ENCODE measurements at places on chromosomes 5 and 9.

- DNase-seq: no peak
Measured at GRCh38 chr5:56854920-56855319, 39.6 kb downstream of the MAP3K1 start.

- DNase-seq: no peak
Measured at GRCh38 chr9:99361817-99362216, 139.7 kb downstream of the SEC61B start.

DNA sequence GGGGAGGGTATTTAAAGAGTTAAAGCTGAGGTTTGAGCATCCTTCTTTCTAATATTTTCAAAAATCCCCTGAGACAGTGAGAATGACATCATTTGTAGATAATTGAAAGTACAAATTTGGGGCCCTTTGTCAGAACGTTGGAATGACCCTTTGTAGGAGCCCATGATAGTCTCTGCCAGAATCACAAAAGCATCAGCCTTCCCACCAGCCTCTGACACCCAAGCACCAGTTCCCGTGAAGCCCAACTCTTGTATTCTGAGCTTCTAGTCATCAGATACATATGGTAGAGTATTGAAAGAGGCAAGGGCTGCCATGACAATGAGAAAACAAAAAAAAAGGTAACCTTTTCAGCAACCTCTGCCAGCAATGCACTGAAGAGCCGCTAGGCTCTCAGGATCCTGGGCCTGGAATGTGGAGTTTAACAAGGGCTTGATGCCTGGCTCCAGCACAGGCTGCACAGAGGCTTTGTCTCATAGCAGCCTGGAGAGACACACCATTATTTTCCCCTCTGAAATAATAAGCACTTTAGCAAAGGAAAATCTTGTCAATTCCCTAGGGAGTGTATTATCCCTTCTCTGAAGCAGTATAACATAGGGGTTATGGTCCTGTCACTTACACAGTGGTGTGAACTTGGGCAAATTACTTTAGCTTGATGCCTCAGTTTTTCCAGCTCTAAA, 114.4 kb downstream of the ZNF608 start:
- no peak for DNase-seq

DNA sequence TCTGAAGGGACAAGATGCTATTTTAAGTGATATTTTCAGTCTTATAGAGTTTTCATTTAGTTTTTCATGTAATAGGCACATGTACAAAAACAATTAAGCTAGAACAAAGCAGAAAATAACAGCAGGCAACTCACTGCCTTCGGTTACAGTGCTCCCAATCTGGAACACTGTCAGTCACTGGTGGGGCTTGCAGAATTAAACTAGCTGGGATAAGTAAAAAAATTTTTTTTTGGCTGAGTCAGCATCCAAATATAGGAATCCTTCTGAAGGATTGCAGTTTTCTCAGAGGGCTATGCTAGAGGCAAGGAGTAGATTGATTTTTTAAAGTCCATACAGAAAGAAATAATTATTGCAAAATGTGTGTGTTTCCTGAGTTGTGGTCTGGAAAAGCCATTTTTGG, 250.2 kb upstream of the RFX3 start:
- no peak for DNase-seq

GRCh38 chr9:135976531-135976930, 15.4 kb upstream of the UBAC1 start:
- DNase-seq: no peak

- no peak for DNase-seq
Measured at GRCh38 chr5:1842004-1842819, 40.5 kb downstream of the IRX4 start.

GRCh38 chr5:85604786-85605185, 1013.0 kb upstream of the COX7C start:
- DNase-seq: no peak

- no peak for DNase-seq
Measured at GRCh38 chr5:15858326-15858725, 321.3 kb downstream of the MARCHF11 start.

GRCh38 chr5:40364441-40364840, 315.3 kb upstream of the PTGER4 start:
- no peak for DNase-seq

GRCh38 chr9:89356782-89357181, 38.5 kb downstream of the SECISBP2 start:
- DNase-seq: no peak

- DNase-seq: no peak
Measured at GRCh38 chr9:33157960-33158842, 8.9 kb downstream of the B4GALT1 start.

DNA sequence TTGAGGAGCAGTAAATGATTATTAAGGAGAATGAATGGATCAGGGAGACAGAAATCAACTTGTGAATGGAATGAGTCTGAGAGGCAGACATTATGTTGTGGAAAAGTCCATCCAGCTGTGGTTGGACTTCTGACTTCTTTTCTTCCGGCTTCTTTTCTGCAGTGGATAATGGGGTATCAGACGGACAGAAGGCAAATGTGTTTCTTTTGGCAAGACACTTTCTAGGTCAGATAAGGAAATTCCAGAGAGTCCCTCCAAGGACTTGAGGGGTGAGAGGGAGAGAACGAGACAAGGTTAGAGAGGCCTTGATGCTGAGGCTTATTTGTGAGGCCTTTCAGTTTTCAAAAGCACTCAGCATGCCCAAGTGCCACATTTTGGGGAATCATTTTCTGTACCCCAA, 17.1 kb upstream of the GRHPR start:
- DNase-seq: no peak

DNA sequence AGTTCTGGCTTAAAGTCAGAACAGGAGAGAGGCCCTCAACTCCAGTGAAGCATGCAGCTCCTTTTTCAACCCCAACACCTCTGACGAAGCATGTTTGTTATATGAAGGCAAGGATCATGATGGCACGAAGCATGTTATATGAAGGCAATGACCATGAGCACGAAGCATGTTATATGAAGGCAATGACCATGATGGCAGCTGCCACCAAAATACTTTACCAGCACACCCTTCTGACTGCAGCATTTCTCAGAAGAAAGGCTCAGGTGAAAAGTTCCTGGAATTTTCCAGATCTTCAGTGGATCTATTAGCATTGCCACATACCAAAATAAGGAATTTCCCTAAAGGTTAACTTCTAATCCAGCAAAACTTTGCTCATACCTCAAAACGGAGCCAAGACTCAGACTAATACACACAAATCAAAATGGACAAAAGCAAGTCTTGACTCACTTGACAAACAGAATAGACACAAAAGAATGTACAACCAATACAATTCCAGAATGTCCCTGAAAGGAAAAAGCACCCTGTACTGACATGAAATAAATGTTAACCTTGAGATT, 217.4 kb downstream of the FANCC start:
- no peak for DNase-seq

DNA sequence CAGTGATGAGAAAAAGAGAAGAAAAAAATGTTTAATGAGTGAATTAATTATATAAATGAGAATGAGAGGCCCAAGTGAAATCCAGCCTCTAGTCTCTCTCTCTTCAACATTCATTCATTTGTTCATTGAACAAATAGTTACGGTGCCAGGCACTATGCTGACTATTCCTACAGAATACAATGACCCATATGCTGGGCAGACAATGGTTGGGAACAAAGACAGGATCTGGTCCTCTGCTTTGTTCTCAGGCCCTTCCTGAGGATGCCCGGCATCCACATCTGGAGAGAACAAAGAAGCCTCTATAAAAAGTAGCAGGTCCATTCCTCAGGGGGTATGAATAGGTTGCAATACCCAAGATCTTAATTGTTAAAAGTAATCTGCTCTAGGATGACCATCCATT, 6.9 kb downstream of the ADAM19 start:
- no peak for DNase-seq

DNA sequence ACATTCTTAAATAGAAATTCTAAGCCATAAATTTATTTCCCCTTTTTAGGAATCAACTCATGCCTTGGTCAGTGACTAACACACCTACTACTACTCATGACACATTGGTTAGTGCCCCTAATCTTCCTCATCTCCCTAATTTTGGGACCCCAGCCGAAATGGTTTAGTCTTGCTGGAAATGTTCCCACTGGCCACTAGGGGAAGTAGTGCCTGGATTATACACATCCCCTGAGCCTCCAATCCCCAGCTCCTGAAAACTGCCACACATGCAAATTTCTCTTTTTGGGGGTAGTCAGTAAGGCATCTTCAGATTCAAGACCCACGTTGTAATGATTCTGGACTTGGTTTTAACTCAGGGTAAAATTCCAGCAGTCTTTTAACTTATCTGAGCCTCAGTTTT, 79.8 kb downstream of the HSD17B3 start:
- DNase-seq: peak; percentile 49

GRCh38 chr5:139492700-139493192, 10.2 kb upstream of the STING1 start:
- no peak for DNase-seq

- DNase-seq: no peak
Measured at GRCh38 chr5:42851481-42851880, 39.8 kb upstream of the SELENOP start.

- no peak for DNase-seq
Measured at GRCh38 chr5:65803699-65804391, 81.8 kb downstream of the NLN start.

GRCh38 chr9:10744669-10745068, 131.9 kb upstream of the PTPRD start:
- no peak for DNase-seq

GRCh38 chr5:167934551-167934971, 356.9 kb upstream of the WWC1 start:
- no peak for DNase-seq

- no peak for DNase-seq
Measured at GRCh38 chr9:19618816-19619215, 170.0 kb downstream of the SLC24A2 start.

DNA sequence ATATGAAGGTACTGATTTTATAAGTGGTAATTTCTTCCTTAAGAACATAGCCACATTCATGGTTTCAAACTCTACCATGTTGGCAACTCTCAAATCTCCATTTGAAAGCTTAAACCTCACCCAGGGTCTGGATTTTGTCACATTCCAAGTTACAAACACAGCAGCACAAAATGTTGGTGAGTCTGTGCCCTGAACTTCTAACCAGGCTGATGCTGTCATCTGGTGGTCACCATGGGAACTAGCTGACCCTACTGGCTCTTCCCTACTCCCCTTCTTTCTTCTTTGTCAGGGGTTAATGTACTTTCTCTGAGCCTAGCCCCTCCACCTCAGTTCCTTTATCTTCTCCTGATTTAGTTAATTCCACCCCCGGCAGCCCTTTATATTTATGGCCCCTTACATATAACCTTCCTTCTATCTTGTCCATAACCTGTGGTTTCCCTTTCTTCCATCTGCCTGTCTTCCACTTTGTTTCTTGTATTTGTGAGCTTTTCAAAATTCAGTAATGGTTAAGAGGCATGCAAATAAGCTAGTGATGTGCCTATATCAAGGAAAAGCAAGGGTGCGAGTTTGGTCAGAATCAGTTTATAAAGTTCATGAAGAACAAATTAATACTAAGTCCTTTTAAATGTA, 35.9 kb downstream of the TGFBR1 start:
- DNase-seq: peak; percentile 14

GRCh38 chr5:100516285-100516684, 18.9 kb upstream of the FAM174A start:
- no peak for DNase-seq
